Ovary (tissue), 10 donors: ENCODE measurements at places on chromosomes 5 and 9.
A peak's percentile ranks its signal among the peaks of the same experiment; 100 is the strongest.

DNA sequence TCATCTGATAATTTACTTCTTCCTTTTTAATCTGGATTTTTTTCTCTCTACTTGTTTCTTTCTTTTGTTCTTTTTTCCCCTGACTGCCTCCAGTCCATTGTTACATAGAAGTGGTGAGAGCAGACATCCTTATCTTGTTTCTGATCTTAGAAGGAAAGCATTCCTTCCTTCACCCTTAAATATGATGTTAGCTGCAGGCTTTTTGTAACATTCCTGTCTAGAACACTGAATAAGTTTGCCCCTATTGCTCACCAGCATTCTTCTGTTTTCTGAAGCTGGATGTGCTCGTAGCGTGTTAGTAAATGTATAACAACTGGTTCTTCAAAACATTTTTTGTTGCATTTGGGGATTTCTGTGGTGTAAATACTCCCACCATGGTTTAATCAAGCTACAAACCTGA, 136.7 kb upstream of the NFIL3 start:
- DNase-seq = no peak

DNA sequence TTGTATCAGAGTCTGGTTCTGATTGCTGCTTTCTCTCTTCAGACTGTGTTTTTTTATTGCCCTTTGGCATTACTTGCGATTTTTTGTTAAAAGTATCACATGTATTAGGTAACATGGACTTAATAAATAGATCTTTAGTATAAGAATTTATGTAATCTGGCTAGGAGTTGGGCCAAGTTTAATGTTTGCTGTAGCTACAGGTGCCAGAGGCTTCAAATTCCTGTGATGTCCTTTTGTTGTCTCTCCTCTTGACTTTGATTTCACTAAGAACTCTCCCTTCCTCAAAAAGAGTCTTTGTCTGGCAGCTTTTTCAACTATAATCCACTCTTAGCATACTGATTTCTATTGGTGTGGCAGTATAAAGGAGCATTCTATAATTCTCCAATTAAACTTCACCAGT, 313.1 kb downstream of the DTWD2 start:
- DNase-seq = no peak

- no peak for DNase-seq
These were observed 7.0 kb downstream of the TEX48 start for GRCh38 chr9:114674798-114675540.

- DNase-seq = no peak
These were observed 1135.9 kb upstream of the WWC1 start for GRCh38 chr5:167155387-167156005.

DNA sequence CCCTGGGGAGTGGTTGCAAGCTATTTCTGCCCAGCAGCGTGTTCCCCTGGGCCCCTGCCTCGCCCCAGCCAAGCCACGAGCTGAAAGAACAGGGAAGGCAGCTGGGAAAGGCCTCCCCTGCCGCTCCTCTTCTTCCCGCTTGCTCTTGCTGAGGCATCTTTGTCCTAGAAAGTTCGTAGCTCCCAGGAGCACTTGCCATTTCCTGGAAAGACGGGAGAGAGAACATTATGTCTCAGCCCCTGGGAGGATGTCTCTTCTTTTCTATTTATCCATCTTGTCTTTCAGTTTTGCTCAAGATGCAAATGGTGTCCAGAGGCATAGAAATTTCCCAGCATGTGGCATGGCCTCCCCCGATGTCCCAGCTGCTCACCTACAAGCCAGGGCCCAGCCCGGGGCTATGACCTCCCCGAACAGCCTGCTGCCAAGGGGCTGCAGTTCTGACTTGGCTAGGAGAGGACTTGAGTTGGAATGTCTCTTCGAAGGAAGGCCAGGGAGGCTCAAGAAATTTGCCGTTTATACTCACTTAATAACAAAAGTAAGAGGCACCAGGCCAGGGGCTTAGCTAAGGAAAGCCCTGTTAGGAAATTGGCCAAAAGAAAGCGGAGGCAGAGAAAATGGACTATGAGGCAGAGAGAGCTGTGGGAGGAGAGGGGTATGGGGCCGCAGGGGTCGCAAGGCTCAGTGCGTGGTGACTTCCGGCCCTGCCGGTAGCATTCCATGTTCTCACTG, 87.3 kb downstream of the LIFR start:
- peak; percentile 65 for DNase-seq

DNA sequence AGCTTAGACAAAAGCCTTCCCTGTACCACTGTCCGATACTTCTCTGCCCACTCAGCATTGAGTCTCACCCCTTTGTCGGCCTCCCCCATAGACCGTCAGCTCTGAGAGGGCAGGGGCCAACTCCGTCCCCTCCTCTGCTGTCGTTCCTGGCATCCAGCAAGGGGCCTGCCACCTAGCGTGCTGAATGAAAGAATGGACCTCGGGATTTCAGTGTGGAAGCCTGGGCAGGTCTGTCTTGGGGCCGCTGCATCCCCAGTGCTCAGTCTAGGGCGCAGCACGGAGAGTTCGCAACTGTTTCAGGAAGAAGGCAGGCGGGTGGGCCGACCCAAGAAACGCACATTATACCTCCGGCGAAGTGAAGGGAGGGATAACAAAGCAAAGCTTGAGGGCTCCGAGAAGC, 1.5 kb upstream of the TOR1B start:
- DNase-seq = no peak

DNA sequence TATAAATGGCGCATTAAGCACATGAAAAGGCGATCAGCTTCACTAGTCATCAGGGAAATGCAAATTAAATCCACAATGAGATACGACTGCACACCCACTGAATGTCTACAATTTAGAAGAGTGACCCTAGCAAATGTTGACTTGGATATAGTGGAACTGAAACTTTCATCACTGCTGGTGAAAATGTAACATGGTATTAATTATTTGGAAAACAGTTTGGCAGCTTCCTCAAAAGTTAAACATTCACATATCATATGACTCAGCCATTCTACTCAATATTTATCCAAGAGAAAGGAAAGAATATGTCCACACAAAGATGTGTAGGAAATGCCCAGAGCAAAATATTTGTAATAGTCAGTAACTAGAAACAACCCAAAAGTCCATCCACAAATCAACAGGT, 146.5 kb downstream of the LPAR1 start:
- DNase-seq = no peak

- DNase-seq = no peak
These were observed 58.4 kb downstream of the RANBP17 start for GRCh38 chr5:170920196-170920595.

GRCh38 chr5:107766439-107766838, 95.7 kb upstream of the EFNA5 start:
- DNase-seq = no peak

- no peak for DNase-seq
These were observed 716.3 kb downstream of the BRINP1 start for GRCh38 chr9:118652912-118653311.

GRCh38 chr5:181173027-181173419, 25.6 kb downstream of the OR2V2 start:
- DNase-seq = no peak
